ENCODE measurements at places on chromosomes 6 and 20.

DNA sequence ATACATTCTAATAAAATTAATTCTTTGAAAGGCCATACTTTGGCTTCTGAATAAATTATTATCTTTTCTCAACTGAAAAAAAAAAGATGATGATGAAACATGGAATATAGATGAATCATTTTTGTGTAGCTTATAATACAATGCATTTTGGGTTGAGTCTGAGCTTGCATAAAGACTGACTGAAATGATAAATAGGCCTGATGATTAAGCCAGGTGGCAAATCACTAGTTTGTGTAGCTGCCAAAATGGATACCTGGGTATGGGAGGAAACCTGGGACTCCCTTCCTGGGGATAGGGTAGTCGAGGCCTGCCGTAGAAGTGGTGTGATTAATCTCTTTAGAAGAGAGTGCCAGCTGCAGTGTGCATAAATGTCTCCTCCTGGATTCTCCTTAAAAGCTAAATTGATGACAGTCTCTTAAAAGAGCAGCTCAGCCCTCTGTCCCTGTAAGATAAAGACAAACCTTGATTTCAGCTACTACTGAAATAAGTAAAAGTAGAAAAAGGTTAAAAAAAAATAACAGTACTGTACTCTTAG is 275.1 kb downstream of the GRIK2 start:
- no peak for DNase-seq

GRCh38 chr6:106643061-106643460 is 13.7 kb downstream of the QRSL1 start:
- DNase-seq = no peak

DNA sequence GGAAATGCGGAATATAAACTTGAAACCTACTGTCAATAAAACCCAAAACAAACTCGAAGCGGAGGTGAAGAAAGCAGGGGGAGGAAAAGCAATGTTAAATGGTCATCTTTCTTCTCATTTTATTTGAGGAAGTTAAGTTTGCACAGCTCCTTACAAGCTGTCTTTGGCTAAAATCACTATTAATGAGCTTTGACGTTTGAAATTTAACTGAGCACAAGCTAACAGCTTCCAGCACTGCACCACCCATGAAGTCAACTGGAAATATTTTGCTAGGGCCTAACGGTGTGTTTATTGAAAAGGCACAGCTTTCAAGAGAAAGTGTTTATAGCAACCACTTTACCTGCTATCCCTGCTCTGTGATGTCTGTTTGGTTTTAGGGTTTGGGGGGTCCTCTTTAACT is 103.8 kb downstream of the PKHD1 start:
- no peak for DNase-seq

GRCh38 chr20:34680586-34681175 is 3.8 kb upstream of the PIGU start:
- no peak for DNase-seq

DNA sequence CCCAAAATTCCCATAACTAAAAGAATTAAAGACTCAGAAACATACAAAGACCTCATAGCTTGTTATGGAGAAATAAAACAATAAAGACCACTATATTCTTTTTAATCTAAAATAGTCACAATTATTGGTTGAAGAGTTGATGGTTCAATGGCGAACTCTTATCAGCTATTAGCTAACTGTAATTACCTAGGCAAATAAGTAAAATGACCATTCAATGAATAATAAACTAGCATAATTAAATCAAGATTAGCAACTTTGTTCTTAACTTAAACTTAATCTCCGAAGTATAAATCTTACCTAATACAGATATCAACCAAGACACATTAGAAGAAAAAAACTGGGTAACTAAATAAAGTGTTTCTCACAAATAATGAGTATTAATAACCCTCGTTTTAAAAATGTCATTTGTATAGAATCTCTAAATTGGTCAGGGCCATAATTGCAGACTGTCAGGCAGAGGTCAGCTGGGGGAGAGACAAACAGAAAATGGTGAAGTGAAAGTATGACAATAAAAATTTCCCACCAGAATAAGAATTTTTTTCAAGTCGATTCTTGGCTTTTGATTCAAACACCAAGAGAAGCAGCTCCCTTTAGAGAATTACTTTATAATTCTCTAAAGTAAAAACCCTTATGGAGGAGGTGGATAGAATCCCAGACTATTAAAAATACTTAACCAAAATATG is 1.7 kb downstream of the FKBP5 start:
- no peak for DNase-seq

All from activated T-helper 1 cell treated with anti-CD3 and anti-CD28 coated beads, Interleukin-12 subunit alpha, Interleukin-12 subunit beta, Interleukin-2, Interleukin-4 antibody, amounts not matched to agents 30 ng/mL and 10 ng/mL and 1 ng/mL, durations not matched to agents 14 hours and 24 hours and 36 hours (primary cell).